ENCODE measurements at places on chromosomes 2 and 18. TPM values are rescaled to one million over a fixed set of nuclear protein-coding genes. Genes with fewer than 3 reads are reported as not detected.

Gene VRK2
- polyA plus RNA-seq: 13.6 TPM

Gene NT5DC4
- not detected for polyA plus RNA-seq

Gene RBFA
- 34.0 TPM for polyA plus RNA-seq

Gene ZFP36L2
- 68.2 TPM for polyA plus RNA-seq

Gene LDLRAD4
- polyA plus RNA-seq: 13.9 TPM

Gene STK39
- polyA plus RNA-seq: 2.3 TPM

Gene SLC5A7
- not detected for polyA plus RNA-seq

Gene NETO1
- polyA plus RNA-seq: 3.6 TPM

Gene GLI2
- not detected for polyA plus RNA-seq

Gene ATP6V1C2
- 0.54 TPM for polyA plus RNA-seq

Gene TMEM182
- 3.8 TPM for polyA plus RNA-seq

Gene PCGF1
- polyA plus RNA-seq: 21.9 TPM

Gene TMEM247
- polyA plus RNA-seq: not detected

Gene BCL2L11
- 26.3 TPM for polyA plus RNA-seq

Gene NEURL3
- not detected for polyA plus RNA-seq

Gene CRYBA2
- polyA plus RNA-seq: not detected

Gene CHRNA1
- 0.07 TPM for polyA plus RNA-seq

Gene OTOF
- not detected for polyA plus RNA-seq

Gene TFCP2L1
- 0.03 TPM for polyA plus RNA-seq
